ENCODE measurements at places on chromosomes 4 and X.

DNA sequence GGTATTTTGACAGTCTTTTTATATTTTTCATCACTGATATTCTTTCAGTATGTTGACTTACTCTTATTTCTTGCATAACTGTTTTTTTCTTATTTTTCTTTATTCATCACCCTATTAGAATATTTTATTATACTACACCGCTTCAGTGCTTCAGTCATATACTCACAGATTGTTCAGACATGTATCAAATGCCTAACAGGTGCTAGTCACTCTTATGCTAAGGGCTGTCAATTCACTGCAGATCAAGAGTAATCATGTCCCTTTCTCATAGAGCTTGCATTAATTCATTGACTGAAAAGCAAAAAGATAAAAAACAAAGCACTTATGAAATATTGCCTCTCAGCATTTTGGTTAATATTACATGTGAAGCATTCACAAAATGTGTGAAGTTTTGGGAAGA is 1435.6 kb downstream of the STIM2 start:
- no peak for DNase-seq

- no peak for DNase-seq
Measured at GRCh38 chrX:39820938-39821708, 276.6 kb downstream of the BCOR start.

- DNase-seq, result no peak
Measured at GRCh38 chrX:2584251-2585157, 83.7 kb upstream of the DHRSX start.

- no peak for DNase-seq
Measured at GRCh38 chr4:189124149-189124758, 816.4 kb upstream of the FRG1 start.

GRCh38 chr4:149980941-149981340 is 97.3 kb upstream of the DCLK2 start:
- DNase-seq, result peak; percentile 71

DNA sequence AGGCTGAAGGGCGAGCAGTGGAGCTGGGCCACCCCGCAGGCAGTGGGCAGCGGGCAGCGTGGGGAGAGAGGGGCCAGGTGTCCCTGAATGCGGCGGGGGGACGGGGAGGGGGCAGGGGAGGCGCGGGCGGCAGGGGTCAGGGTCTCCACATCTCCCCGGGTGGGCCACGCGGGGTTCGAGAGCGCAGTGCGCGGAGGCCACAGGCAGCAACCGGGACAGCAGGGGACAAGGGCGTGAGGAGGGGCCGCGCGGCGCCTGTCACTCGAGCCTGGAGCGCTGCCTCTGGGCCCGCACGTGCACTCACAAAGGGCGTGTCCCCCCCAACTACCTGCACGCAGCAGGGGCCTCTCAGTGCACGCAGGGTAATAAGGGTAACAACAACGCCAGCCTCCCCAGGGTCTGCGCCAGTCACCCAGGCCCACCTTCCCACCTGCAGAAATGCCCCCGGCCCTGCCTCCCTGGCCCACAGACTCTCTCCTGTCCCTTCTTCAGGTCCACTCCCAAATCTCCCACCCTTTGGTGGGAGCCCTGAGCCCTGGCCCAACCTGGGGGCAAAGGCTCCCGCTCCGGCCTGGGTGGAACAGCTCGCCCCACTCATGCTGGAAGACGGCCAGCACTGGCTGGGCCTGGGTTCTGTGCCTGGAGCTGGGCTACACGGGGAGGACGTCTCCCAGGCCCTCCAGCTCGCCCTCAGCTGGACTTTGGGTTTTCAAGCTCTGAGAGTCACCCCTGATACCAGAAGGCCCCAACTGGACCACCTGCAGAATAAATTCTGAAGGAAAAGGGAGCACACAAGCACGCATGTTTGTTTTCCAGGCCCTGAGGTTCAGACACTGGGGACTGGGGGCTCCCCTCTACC is 53.2 kb downstream of the ZFYVE28 start:
- no peak for DNase-seq

DNA sequence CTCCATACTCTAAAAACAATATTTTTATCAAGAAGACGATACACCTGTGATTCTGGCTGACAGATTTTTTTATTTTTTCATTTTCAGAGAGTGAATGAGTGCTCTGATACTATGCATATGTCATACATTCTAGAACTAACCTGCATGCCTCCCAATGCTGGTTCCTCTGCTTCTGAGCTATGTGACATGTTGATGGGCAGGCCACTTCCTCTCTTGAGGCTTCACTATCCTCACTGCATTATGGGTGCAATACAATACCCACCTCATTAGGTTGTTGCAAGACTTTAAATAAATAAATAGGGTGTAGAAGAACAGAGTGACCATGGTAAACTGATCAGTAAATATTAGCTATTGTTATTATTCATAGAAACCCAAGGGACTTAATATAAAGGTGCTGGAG is 408.3 kb downstream of the HNRNPD start:
- no peak for DNase-seq

GRCh38 chr4:129747756-129748155 is 651.8 kb downstream of the C4orf33 start:
- no peak for DNase-seq

- DNase-seq, result no peak
Measured at GRCh38 chr4:24644983-24645764, 60.8 kb upstream of the DHX15 start.

DNA sequence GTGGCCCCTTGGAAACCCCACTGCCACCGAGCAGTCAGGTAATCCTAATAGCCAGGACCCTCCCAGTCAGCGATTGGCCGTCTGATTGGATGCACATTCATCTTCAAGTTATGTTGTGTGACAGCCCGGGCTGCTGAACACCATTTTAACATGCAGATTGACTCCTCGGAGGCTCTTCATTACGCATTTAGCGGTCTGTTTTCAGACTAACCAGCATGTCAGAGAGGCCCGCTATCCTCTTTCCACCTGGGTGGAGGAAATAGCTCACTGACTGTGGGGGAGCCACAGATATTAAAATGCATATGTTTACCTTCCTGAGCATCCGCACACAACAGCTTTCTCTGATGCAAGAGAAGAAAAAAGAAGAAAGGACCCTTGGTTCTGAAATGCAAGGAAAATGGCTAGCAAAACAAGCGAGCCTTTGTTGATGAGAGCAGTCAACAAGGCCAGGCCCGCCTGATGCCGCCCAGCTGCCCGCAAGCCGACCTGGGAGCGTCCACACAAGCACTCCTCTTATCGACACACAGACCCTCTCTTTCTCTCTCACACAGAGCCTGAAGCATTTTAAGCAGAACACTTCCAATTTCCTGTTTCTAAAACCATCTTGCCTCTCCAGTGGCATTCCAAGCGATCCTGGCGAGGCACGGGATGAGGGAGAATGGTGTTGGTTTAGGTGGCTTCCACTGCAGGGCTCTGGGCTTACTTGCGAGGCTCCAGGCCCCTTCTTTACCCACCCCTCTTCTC is 118.3 kb downstream of the MGST2 start:
- DNase-seq, result peak; percentile 94

DNA sequence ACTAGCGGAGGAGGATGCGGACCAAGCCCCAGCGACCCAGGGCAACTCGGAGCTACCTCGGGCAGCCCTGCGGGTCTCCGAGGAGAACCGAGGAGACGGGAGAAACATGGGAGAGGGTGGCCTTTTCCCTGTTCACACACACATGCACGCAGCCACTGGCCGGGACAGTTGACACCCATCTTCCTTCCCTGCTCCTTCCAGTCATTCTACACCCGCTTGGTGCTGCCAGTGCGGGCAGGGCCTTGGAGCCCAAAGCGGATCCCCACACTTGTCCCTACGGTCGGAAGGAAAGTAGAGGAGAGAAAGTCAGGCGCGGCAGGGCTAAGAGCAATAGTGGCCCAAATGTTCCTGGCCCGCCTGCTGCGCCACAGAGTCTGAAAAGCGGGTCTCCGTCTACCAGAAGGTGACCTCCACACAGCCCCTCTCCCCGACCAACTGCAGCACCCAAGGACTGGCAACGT is 1.1 kb upstream of the PPP3CA start:
- no peak for DNase-seq

DNA sequence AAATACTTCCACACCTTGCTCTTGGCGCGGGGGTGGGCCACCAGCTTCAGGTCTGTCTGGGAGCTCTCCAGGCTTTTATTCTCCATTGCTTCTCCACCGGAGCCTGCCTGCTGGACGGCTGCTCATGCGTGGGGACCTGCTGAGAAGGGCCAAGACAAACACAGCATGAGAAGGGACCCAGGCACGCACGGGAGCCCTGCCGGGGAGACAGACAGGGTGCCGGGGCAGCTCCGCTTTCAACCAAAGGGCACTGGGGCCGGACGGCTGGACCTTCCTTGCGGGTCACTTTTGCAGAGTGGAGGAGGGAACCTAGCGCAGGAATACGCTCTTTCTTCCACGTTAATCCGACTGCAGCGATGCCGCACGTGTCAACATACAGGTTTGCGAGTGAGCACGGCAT is 10.1 kb downstream of the DHRSX start:
- DNase-seq, result no peak

- DNase-seq, result no peak
Measured at GRCh38 chr4:113349430-113349829, 300.0 kb downstream of the ANK2 start.

DNA sequence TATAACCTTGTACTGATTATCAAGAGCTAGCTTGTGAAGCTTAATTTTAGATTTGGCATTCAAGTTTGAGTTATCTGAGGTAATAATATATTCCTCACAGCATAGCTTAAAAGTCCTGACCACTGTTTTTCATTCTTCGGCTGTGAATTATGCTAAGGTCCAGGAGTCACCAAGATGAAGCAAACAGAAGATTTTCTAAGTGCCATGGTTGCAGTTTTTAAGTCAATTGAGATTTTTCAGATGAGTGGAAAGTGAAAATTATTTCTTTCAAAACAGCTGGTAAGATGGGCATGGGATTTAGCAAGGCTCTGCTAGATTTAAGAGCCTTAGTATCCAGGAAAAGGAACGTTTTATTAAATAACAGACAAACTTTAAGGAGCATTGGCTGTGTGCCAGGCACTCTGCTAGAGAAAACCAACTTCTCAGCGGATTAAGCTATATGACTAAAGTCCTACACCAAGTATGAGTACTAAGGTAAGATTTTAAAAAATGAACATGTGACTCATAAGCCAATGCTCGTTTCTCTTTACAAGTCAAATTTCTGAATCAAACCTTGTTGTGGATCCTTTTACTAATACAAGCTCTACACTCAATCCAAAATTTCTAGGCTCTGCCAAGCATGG is 149.9 kb upstream of the IL15 start:
- no peak for DNase-seq

GRCh38 chrX:19389227-19389845 is 45.6 kb downstream of the PDHA1 start:
- no peak for DNase-seq

DNA sequence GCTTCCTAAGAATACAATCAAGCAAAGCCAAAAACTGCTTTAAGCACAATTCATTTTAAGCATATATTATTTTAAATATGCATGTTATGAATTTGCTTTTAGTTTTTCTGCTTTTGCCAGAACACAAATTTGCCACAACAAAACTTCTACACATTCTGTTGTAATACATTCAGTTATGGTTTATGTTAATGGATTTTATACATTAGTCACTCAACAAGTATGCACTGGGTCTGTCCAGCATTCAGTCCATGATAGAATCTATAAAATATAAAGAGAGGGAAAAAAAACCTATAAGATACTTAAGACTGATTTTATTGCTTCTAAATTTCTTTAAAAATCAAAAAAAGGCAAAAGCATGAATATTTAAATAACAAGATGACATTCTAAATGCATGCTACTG is 22.2 kb downstream of the IQCM start:
- DNase-seq, result no peak

GRCh38 chr4:155709918-155710317 is 43.3 kb downstream of the GUCY1A1 start:
- DNase-seq, result no peak

GRCh38 chr4:154642373-154643009 is 30.0 kb upstream of the FGG start:
- DNase-seq, result no peak

DNA sequence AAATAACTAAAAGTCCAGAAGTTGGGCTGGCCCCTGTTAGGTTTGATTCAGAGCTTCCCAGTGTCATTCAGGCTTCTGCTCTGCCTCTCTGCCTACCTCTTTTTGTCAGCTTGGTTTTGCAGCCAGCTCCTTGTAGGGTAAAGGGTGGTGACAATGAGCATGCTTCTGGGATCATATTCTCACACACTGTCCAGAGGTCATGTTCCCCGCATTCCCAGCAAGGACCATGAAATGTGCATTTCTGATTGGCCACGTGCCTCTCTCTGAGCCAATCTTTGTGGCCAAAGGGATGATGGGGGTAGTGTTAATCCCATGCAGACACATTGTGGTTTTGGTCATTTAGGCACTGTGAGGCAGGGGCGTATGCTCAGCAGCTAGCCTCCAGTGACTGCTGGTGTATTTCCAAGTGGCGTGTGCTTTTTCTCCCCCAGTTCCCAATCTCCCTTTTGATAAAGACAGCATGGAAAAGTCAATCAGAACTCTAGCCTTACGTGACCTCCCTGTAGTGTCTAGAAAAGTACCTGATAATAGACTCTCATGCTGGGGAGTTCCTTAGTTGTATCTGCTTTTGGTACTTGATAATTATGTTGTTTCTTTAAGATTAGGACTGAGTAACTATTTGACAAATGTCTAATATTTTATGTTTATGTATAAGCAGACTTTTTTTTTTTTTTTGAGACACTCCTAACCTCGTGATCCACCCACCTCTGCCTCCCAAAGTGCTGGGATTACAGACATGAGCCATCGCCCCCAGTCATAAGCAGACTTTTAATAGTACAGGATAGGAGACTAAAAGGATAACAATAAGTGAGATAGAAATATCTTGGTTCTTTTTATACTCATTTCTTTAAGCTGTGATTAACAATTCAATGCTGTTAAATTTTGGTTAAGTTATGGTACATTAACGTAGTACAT is 57.8 kb downstream of the KIAA0232 start:
- no peak for DNase-seq

DNA sequence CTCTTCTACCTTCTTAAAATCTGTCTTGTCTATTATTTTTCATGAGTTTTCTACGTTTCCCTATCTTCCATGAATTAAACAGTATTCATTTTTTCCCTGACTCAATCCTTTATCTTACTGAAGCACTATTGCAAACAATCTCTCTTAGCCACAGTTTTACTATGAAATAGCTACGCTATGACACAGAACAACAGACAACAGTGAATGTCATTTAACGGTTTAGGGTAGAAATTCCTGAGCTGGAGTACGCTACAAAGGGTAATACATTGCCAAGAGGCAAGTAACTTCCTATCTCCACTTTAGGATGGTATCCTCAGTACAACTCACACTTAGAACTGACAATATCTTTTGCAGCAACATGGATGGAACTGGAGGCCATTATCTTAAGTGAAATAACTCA is 552.6 kb downstream of the INPP4B start:
- no peak for DNase-seq

- no peak for DNase-seq
Measured at GRCh38 chrX:112048707-112049106, 33.9 kb downstream of the TRPC5 start.
